Activated naive CD4-positive, alpha-beta T cell treated with anti-CD3 and anti-CD28 coated beads for 36 hours (primary cell): ENCODE measurements at places on chromosomes 5 and 9.

DNA sequence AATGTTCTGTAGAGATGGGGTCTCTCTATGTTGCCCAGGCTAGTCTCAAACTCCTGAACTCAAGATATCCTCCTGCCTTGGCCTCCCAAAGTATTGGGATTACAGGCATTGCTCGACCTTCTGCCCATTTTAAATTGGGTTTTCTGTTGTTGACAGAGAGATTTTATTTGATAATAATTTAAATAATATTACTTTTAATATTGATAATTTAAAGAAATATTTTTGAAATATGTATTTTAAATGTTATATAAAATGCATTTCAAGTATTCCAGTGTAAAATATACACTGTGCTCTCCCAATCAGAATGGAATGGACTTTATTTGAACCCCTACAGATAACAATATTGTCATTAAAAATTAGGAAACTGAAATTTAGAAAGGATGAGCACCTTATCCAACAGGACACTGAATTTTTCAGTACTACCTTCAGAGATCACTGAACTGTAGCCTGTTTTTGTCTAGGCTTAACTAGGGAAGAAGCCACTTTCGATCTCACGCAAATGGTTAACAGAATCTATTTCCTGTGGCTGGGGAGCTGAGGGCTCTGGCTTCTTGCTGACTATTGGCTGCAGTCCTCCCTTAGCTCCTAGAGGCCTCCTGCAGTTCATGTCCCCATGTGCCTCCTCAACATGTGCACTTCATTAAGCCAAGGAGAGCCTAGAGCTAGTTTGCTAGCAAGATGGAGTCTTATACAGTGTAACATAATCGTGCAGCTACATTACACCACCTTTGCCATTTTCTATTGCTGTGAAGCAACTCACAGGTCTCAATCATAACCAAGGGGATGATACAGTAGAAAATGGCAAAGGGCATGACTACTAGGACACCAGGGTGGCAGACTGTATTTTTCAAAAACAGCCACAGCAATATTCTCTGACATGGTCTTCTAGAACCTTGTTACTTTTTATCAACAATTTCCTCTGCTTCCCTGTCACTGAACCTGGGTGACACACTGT is 150.0 kb downstream of the CDC42SE2 start:
- DNase-seq, result peak; percentile 61

- no peak for DNase-seq
Measured at GRCh38 chr5:173340984-173341383, 12.8 kb upstream of the STC2 start.

- DNase-seq, result no peak
Measured at GRCh38 chr5:32029261-32029660, 144.9 kb downstream of the GOLPH3 start.

GRCh38 chr9:18676525-18676924 is 202.6 kb downstream of the ADAMTSL1 start:
- no peak for DNase-seq

GRCh38 chr5:141783947-141784296 is 94.3 kb downstream of the PCDH1 start:
- no peak for DNase-seq
